Kidney epithelial cell (primary cell): ENCODE measurements at places on chromosomes 16 and 17. TPM values are rescaled to one million over a fixed set of nuclear protein-coding genes. Genes with fewer than 3 reads are reported as not detected.

- no peak for DNase-seq
Observed at GRCh38 chr17:50221266-50221863, 19.9 kb upstream of the COL1A1 start.

Gene CCDC200
- not detected in 2 replicates for total RNA-seq

Gene SOX9
- total RNA-seq: 65.9 and 80.0 TPM in 2 replicates

Gene OMG
- not detected in 2 replicates for total RNA-seq

DNA sequence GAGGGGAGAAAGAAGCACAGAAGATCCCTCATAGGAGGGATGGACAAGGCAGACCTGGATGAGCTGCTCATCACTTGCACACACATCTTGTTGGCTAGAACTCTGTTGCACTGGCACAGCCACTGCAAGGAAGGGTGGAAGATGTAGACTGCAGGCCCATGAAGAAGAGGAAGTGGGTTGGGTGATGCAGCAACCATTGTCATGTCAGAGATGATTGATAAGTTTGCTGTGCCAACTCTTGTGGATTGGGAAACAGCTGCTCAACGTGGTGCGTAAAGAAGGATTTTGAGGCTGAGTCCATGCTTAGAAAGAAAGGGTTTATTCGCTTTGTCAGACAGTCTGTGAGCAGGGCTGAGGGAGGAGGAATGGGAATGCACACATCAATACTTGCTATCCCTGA is 161.4 kb upstream of the MPHOSPH6 start:
- DNase-seq: no peak

GRCh38 chr17:2718150-2718938 is 6.8 kb upstream of the CLUH start:
- DNase-seq: no peak

- DNase-seq: no peak
Observed at GRCh38 chr16:80622007-80622406, 81.2 kb downstream of the DYNLRB2 start.

GRCh38 chr16:88758227-88758943 is 26.6 kb downstream of the PIEZO1 start:
- no peak for DNase-seq

Gene CRYM
- total RNA-seq: 0.96 and 2.0 TPM in 2 replicates

Gene CMTM2
- total RNA-seq: 0.54 and 1.4 TPM in 2 replicates

- no peak for DNase-seq
Observed at GRCh38 chr17:73874008-73874720, 229.9 kb upstream of the SDK2 start.

DNA sequence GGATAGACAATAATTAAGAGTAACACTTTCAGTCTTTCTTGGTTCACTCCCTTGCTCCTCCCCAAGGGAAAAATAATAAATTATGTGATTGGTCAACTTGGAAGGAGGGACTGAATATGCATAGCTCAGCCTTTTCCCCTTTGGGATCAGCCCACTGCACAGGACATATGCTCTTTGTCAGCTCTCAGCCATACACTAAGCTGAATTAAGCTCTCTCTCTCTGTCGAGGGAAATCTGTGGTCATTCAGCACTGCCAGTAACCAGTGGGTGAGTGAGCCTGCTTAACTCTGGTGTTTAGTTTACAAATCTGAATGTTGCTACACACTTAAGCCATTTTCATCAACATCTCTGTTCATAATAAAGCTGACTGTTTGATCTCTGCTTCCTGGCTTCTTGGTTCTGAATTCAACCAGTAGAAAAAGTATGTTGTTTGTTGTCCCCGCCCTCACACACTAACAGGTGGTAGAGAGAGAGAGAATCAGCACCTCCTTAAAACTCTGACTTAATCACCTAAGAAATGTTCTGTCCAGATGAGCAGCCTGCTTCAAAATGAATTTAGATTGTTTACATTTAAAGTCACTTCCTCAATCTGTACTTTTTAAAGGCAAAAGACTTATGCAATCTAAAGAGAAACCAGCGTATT is 102.3 kb upstream of the C17orf78 start:
- DNase-seq: no peak

DNA sequence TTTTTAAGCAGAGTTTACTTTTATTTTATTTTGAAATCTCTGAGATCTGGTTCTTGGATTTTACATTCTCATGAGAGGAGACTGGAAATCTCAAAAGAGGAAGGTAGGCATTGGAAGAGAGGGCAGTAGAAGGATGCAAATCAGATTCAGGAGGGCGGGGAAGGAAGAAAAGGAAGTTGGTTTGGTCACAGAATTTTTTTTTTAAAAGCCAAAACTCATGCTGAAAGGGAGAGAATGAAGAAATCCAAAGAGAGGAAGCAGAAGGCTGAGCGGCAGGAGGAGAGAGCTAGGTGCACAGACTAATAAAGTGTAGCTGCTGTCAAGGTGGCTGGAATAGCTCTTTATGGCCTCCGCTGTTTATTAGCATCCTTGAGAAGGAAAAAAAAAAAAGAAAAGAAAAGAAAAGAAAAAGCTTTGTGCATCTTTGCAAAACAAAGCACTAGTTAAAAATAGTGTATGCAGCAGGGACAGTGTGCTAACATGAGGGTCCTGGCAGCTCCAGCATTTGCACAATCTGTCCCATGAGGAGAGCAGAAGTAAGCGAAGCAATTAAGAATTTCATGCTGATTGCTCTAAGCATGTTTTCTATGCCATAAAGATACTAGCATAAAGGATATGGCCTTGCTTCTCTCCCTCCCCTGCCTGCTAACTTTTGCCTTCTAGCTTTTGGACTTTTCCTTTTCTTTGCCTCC is 194.2 kb downstream of the ZFHX3 start:
- DNase-seq: no peak

DNA sequence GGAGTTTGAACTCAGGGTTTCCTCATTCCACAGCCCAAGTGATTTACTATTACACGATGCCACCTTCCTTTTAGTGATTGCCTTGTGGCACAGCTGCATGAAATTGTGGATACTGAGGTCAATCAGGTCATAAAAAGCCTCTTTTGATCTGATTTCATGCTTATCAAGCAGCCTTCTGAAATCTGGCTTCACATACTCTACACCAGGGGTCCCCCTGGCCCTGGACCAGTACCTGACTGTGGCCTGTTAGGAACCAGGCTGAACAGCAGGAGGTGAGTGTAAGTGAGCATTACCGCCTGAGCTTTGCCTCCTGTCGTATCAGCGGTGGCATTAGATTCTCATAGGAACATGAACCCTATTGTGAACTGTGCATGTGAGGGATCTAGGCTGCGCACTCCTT is 13.8 kb downstream of the SLFN5 start:
- DNase-seq: no peak

Gene PRSS8
- 146 and 169 TPM in 2 replicates for total RNA-seq

DNA sequence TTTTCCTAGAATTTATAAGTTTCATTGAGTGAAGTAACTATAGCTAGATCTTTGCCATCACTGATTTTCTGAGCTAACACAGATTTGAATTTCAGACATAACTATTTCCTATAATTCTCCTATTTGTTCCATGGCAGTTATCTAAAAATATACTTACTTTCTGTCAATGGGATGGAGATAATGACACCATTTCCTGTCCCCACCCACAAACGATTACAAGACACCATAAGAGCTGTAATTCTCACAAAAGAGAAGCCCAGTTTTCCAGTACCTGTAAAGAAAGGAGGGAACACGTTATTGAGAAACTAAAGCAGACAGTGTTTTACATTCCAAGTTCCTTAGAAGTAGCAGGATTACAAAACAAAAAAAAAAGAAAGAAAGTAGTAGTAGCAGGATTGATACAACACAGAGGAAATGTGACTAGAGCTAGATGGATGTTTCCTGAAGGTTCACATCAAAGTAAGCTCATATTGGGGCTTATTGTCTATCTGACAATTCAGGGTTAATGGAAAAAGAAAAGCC is 110.9 kb upstream of the TOB1 start:
- no peak for DNase-seq

- DNase-seq: no peak
Observed at GRCh38 chr16:50737420-50737959, 4.4 kb upstream of the CYLD start.

GRCh38 chr17:77887464-77888241 is 70.8 kb upstream of the TNRC6C start:
- DNase-seq: peak; percentile 9

DNA sequence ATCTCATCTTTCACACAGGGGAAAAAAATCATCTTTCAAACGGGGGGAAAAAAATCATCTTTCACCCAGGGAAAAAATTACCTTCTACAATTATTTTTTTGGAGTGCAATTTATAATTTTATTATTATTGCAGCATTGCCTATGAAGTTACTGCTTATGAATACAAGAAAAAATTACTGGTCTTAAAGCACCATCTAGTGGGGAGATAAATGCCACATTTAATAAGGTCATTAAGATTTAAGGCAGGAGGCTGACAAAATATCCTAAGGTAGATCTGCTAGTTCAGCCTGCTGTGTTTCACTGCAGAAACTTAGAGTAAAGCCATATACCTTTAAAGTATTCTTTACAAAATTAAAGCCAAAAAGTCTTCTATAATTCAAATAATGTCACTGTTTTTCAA is 13.7 kb downstream of the SHCBP1 start:
- peak; percentile 14 for DNase-seq

- DNase-seq: no peak
Observed at GRCh38 chr16:51359141-51359955, 208.3 kb upstream of the SALL1 start.

DNA sequence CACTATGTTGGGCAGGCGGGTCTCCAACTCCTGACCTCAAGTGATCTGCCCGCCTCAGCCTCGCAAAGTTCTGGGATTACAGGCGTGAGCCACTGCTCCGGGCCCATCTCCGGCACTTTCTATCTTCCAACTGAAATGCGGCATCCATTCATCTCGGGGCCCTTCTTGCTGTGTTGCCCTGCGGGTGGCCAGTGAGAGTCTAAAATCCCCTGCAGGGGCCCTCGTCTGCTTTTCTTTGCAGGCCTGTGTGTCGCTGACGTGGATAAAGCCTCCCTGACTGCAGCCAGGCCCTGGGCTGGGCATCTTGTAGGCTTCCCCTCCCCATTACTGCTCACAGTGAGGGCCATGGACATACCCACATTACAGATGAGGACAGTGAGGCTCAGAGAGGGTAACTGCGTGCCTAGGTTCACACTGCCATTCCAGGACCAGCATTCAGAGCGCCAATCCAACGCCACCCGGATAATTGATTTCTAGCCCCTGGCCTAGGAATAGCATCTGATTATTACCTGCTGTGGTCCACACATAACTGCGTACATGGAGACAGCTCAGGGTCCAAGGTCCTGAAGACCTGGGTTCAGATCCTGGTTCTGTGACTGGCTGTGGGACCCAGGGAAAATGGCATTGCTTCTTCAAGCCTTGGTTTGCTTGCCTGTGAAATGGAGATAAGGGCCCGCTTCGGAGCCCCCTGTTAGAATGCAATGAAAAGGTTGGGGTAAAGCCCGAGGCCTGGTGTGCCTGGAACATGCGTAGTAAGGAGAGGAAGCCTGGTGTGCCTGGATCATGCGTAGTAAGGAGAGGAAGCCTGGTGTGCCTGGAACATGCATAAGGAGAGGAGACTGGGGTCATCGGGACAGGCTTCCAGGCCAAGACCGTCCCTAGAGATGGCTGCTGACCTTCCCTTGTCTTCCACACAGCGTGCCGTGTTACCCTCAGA is 25.0 kb downstream of the CRISPLD2 start:
- DNase-seq: no peak

DNA sequence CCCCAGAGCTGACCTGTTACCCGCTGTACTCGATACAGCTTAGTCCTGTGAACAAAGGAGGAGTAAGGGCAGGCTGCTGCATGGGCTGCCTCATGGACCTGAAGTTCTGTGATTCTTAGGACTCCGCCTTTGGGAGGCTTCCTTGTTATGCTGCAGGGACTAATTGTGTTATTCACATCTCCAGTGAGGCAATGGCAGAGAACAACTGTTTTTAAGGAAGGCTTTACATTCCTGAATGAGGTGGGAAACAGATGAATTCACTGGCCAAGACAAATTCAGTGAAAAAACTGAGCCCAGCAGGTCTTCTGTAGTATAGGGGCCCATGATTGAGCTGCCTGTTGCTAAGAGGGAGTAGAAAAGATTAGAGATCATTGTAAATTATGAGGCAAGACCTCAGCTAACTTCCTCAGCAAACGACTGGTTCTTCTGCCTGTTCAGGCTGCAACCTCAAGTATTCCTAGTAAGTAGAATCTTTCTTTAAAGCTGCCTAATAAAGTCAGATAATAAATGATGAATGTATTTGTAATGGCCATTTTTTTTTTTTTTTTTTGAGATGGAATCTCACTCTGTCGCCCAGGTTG is 26.3 kb downstream of the ADORA2B start:
- no peak for DNase-seq

DNA sequence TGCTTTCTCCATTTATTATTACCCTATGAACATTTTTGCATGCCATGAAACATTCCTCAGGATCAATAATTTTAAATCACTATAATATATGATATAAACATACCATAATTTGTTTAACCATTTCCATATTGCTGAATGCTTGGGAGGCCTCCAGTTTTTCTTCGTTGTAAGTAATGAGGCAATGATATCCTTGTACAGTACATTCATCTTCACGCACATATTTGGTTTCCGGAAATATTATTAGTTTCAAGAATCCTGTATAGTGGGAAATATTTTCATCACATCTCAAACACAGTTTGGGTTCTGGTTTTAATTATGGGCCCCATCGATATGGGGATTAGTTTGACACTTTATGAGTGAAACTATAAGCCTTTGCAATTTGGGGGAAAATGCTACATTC is 135.4 kb downstream of the HS3ST3B1 start:
- DNase-seq: no peak

DNA sequence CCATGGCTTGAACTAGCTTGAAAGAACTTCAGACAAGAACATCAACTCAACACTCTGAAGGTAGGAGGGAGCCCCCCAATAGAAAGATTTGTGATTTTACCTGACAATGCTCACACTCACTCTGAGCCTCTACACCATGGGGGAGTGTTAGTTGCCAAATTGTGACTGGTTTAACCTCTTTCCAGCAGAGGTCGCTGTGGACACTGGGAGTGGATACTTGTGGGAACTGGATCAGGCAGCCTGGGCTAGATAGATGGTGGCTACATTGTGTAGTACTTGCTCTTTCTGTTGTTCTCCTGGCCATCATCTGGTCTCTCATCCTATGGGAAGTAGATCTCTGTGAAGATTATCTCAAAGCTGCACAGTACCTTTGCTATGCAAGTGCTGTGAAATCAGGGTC is 2.9 kb downstream of the SMPD3 start:
- no peak for DNase-seq

DNA sequence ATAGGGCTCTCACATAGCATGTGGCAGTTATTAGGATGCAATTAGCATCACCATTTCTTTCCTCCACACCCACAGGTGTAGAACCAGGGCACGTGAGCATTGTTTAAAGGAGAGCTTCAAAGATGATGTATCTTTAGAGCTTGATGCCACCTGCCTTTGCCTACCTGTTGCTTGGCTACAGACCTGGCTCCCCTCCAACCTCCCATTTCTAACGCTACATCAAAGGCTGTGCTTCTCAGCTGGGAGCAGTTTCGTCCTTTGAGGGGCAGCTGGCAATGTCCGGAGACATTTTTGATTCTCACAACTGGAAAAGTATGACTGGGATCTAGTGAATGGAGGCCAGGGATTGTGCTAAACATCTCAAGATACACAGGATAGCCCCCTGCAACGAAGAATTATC is 78.5 kb upstream of the CLEC3A start:
- no peak for DNase-seq

GRCh38 chr17:17745476-17746455 is 64.5 kb downstream of the RAI1 start:
- no peak for DNase-seq
